RCC 7860 (cell line): ENCODE measurements at places on chromosomes 12 and 14.

GRCh38 chr12:6266541-6266966 lies 43.9 kb upstream of the PLEKHG6 start:
- no peak for DNase-seq

- DNase-seq: no peak
Measured at GRCh38 chr12:79655036-79655435, 35.7 kb downstream of the PAWR start.

GRCh38 chr12:10624605-10625004 lies 11.2 kb upstream of the MAGOHB start:
- no peak for DNase-seq

- no peak for DNase-seq
Measured at GRCh38 chr14:90664911-90665310, 151.3 kb downstream of the TTC7B start.

DNA sequence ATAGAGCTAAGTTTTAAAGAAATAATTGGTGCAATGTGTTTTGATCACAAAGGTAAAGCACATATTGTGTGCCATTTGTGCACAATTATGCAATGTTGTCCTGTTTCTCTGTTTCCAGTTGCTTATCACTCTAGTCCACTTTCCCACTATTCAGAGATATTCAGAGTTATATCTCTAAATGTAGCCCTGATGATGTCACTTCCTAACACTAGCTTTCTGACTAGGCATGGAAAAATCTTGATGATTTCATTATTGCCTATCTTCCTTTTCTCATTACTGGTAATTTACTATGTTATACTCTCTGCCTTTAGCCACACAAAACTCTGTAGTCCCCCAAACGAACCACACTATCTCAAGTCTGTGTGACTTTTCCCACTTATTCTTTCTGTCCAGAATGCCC lies 221.2 kb downstream of the TRHDE start:
- no peak for DNase-seq

GRCh38 chr12:47718531-47718930 lies 6.8 kb downstream of the ENDOU start:
- no peak for DNase-seq

DNA sequence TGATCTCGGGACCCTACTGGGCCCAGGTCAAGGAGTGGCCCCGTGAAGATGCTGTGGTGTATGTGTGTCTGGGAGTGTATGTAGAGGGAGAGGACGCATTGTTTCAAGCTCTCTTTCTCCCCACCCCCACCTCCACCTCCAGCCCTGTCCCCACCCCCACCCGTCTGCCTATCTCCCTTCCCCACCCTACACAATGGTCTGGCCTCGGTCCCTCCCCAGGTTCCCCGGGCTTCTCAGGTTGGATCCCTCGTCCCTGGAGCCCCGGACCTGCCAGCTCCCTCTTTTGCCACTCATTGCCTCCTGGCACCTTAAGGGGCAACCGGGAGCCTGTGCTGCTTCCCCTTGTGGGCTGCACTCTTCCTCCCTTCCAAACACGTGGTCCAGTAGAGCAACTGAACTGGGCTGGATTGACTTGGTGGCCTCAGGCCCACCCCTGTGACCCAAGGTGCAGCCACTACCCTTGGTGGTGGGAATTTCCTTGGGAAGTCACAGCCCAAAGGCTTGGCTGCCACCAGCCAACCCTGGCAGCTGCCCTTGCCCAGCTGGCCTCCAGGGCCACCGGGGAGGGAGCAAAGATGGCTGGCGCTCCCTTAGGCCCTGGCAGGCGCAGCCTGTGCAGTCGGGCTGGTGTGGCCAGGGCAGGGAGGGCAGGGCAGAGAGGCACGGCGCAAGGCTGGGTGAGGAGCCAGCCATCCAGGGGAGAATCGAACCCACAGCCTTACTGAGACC lies 628 bp downstream of the VRTN start:
- no peak for DNase-seq
